ENCODE measurements at places on chromosomes 5 and 9. TPM values are rescaled to one million over a fixed set of nuclear protein-coding genes. Genes with fewer than 3 reads are reported as not detected.

The MYOZ3 gene
- 0.05 TPM for total RNA-seq

The SLC6A7 gene
- not detected for total RNA-seq

The WDR38 gene
- not detected for total RNA-seq

The DMRT2 gene
- total RNA-seq = not detected

The INSL4 gene
- total RNA-seq = not detected

The DAB2IP gene
- total RNA-seq = not detected

DNA sequence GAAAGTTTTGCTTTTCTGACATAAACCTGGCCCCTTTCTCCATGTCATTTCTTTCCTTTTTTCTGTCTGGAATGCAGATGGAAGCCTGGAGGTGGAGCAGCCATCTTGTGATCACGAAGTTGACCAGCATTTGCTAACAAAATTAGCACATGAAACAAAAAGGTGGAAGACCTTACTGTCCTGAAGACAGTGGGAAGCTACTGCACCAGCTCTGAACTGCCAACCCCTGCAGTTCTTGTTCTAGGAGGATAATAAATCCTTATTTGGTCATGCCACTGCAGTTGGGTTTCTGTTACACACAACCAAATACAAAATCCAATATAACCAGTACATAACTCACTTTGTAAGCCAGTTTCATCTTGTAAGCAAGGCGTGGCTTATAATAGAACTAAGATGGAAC is 249.4 kb upstream of the TBCA start:
- H3K27ac ChIP-seq = no peak overlapping the region
- no peaks in the 10 kb centered on the region for H3K4me1 ChIP-seq
- no peaks in the 10 kb centered on the region for H3K27me3 ChIP-seq
- DNase-seq = no peak
- H3K36me3 ChIP-seq = peaks cover 12% of the 10 kb centered on the region

DNA sequence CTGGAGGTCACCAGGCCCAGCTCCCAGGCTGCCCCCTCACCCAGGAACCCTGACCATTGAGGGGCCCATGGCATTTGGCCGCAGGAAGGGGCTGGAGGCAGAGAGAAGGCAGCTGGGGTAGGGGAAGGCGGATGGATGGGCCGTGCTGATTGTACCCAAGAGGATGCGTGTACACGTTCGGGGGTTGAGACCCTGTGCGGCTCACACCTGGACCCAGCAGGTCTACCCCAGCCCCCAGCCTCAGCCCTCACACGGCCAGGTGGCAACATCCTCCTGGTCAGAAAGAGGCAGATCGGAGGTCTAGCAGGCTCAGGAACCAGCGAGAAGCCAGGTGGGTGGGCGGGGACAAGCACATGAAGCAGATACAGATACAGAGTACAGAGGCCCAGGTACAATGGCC is 33.7 kb downstream of the NACC2 start:
- no peaks in the 10 kb centered on the region for H3K27me3 ChIP-seq
- H3K4me1 ChIP-seq = no peaks in the 10 kb centered on the region
- DNase-seq = no peak
- H3K36me3 ChIP-seq = no peaks in the 10 kb centered on the region
- no peak overlapping the region for H3K4me3 ChIP-seq

DNA sequence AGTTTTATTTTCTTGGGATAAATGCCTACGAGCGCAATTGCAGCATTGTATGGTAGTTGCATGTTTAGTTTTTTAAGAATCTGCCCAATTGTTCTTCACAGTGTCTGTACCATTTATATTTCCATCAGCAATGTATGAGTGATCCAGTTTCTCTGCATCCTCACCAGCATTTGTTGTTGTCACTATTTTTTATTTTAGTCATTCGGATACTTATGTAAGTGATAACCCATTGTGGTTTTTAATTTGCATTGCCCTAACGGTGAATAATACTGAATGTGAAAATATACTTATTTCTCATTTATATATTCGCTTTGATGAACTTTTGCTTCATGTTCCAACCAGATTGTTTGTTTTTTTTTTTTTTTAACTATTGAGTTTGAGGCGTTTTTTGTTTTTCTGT is 33.7 kb upstream of the PWWP2A start:
- DNase-seq = no peak
- H3K36me3 ChIP-seq = no peaks in the 10 kb centered on the region
- no peak overlapping the region for H3K4me3 ChIP-seq

- no peaks in the 10 kb centered on the region for H3K27me3 ChIP-seq
- no peak overlapping the region for H3K27ac ChIP-seq
- H3K4me1 ChIP-seq = peaks cover 3% of the 10 kb centered on the region
- peaks cover 73% of the 10 kb centered on the region for H3K36me3 ChIP-seq
- H3K4me3 ChIP-seq = no peak overlapping the region
These were observed 34.7 kb upstream of the POMT1 start for GRCh38 chr9:131468031-131468430.

- no peaks in the 10 kb centered on the region for H3K4me1 ChIP-seq
- no peak for DNase-seq
- H3K36me3 ChIP-seq = no peaks in the 10 kb centered on the region
- no peaks in the 10 kb centered on the region for H3K27me3 ChIP-seq
These were observed 15.5 kb upstream of the ZBED3 start for GRCh38 chr5:77102549-77102948.

GRCh38 chr5:125654392-125654791 is 768.8 kb upstream of the GRAMD2B start:
- no peak overlapping the region for H3K27ac ChIP-seq
- H3K27me3 ChIP-seq = no peaks in the 10 kb centered on the region
- H3K4me3 ChIP-seq = no peak overlapping the region
- H3K4me1 ChIP-seq = no peaks in the 10 kb centered on the region
- no peaks in the 10 kb centered on the region for H3K36me3 ChIP-seq

DNA sequence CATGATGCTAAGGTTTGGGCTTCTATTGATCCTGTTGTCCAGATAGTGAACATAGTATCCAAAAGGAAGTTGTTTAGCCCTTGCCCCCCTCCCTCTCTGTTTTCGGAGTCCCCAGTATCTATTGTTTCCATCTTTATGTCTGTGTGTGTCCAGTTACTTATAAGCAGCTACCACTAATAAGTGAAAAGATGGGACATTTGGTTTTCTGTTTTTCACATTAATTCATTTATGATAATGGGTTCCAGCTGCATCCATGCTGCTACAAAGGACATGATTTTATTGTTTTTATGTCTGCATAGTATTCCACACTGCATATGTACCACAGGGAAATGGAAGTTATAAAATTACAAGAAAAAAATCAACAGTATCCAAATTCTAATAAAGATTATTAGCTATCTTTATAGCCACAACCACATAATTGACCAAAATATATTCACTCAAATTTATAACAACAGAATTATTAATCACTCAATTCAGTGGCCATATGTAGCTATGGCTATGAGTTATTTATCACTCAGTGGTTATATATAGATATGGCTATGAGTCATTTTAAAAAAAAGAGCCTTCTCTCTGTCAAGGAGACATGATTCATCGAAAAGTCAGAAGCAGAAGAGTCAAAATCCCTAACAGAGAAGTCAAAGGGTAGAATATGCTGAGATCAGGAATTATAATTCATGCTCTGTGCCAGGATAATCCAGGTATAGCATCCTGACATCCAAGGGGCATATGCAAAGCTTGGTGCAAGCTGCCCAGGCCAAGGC is 367.5 kb downstream of the DEPDC1B start:
- no peak for DNase-seq
- no peak overlapping the region for H3K4me3 ChIP-seq

GRCh38 chr5:39892708-39893107 is 467.9 kb upstream of the DAB2 start:
- no peak overlapping the region for H3K4me3 ChIP-seq
- peaks cover 3% of the 10 kb centered on the region for H3K27me3 ChIP-seq
- H3K27ac ChIP-seq = no peak overlapping the region
- no peaks in the 10 kb centered on the region for H3K36me3 ChIP-seq
- DNase-seq = no peak
